ENCODE measurements at places on chromosomes 5 and 9.

- no peak for DNase-seq
Measured at GRCh38 chr5:132471944-132472343, 18.6 kb downstream of the IRF1 start.

GRCh38 chr5:159759791-159760290, 156.4 kb upstream of the ADRA1B start:
- no peak for DNase-seq

- DNase-seq, result no peak
Measured at GRCh38 chr9:80359941-80360881, 788.4 kb downstream of the TLE4 start.

- DNase-seq, result no peak
Measured at GRCh38 chr5:670396-671270, 22.5 kb downstream of the TPPP start.

GRCh38 chr5:61329550-61330128, 2.4 kb upstream of the ZSWIM6 start:
- DNase-seq, result no peak

GRCh38 chr5:95857185-95857945, 34.8 kb upstream of the GLRX start:
- no peak for DNase-seq

DNA sequence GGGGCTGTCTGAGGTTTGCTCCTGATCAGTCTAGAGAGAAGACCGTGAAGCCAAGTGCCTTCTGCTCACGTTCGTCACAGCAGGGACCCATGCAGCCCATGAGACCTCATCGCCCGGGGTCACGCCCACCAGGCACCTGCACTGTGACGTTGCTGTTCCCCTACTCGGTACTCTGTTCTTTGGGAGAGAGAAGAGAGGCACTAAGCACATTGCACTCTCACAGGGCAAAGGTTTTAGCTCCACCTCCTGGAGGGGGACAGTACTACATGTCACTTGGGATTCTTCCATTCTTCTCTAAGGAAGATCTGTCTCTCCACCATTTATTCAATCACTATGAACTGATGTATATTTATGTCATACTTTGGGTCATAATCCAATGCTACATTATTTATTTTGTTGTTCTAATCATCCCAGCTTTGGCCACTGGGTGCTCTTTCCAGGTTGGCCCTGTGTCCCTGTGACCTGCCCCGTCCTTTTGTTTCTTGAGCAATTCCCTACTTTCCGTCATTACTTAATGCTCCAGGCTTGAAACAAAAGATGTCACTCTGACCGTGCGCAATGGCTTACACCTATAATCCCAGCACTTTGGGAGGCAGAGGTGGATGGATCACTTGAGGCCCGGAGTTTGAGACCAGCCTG, 31.4 kb upstream of the BRD3 start:
- DNase-seq, result peak; percentile 57

DNA sequence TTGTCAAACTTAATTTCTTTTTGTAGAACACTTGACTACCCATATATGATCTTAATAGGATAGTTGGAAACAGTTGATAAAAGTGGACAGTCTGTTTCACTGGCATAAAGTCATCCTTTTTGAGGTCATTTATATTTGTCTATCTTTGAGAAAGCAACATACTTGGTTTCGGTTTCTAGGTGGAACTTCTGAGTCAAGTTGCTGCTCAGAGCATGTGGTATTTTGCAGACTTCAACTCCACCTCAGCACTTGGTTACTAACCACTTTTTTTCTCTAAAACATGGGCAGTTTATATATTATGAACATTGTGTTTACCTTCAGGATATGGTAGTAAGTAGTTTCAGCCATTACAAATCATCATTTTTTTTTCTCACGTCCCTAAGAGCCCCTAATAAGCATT, 1749.0 kb upstream of the C9orf72 start:
- DNase-seq, result peak; percentile 90

DNA sequence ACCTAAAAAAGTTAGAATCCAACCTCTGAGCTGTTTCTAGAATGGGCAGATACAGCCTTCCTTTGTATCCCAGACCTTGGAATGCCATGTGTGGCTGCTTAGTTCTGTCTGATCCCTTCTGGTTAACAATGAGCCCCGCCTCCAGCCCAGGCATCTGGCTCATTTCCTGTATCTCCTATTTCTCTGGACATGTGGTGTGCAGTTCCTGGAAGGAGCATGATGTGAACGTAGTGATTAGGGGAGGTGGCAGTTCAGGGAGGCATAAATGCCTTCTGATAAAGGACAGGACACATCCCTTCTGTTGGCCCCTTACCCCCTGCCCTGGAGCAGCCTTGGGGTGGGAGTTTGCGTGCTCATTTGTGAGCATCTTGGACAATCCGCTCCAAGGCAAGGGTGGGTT, 243.0 kb downstream of the ZSWIM6 start:
- DNase-seq, result no peak

- no peak for DNase-seq
Measured at GRCh38 chr5:141846031-141846430, 32.2 kb downstream of the PCDH1 start.

GRCh38 chr5:72586788-72587530, 79.7 kb upstream of the ZNF366 start:
- no peak for DNase-seq

DNA sequence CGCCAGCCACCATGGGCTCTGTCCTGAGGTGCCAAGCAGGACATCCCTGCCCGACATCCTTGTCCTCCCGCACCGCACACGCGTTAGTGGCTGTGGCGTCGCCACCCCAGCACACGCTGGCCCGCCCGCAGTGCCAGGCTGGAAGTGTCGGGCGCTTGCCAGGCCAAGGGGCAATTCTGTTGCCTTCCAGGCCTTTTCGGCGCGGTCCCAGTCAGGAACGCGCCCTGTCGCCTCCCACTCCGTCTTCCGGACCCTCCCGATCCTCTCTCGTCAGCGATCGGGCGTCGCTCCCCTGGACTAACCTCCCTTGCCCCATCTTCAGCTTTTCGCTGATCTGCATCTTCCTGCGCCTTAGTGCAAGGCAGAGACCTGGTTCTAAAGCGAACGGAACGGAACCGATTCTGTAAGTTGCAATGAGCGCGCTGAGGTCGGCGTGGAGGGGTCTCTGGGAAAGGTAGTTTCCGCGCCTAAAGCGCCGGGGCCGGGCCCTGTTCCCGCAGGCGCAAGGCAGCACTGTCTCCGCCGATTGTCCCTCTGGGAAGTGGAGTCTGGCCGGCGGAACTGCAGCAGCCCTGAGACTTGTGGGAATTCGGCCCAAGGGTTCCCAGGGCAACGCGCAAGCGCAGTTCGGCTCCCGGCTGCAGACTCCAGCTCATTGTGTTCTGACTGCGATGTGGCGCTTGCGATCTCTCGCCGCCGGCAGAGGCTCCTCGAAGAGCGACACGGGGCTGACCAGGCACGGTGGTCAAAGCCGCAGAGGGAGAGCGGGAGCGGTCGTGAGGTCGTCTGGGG, at the start of gene ZNF454:
TSS of gene ZNF454 (plus strand) at position 630 of the 792 bp plus-strand sequence. CDS start 1,594 bp downstream, outside the sequence.
- no peak for DNase-seq

- no peak for DNase-seq
Measured at GRCh38 chr5:109529520-109529919, 119.7 kb upstream of the PJA2 start.

- DNase-seq, result no peak
Measured at GRCh38 chr9:100217536-100217935, 118.5 kb downstream of the INVS start.

GRCh38 chr5:1931604-1932231, 49.0 kb upstream of the IRX4 start:
- no peak for DNase-seq

GRCh38 chr9:20623021-20623747, 885 bp upstream of the MLLT3 start:
- peak; percentile 29 for DNase-seq

DNA sequence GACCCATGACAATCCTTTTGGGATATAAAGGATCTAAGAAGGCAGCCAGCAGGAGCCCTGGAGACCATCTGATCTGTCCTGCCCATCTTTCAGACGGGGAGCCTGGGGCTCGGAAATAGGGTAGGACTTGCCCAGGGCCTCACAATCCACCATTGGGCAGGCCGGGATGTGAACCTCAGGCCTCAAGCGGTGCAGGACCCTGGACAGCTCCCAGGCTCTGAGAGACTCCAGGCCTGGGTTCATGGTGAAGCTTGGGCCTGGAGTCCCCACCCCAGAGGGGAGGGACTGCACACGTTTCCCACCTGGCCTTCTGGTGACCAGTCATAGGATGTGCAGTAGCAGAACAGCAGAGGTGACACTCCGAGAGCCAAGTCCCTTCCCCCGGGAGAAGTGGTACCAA, 36.6 kb upstream of the RAPGEF1 start:
- DNase-seq, result peak; percentile 57

All from MM.1S (cell line).